ENCODE measurements at places on chromosomes 3 and 15. TPM values are rescaled to one million over a fixed set of nuclear protein-coding genes. Genes with fewer than 3 reads are reported as not detected.

COL7A1 gene
- 2.3 TPM for total RNA-seq

EFHB gene
- total RNA-seq = 1.3 TPM

CHRNA7 gene
- total RNA-seq = 2.6 TPM

RNF7 gene
- total RNA-seq = 12.5 TPM

CASR gene
- total RNA-seq = 8.9 TPM
